ENCODE measurements at places on chromosomes 4 and X.

GRCh38 chr4:121462660-121463261, 81.9 kb upstream of the QRFPR start:
- peak; percentile 6 for DNase-seq

DNA sequence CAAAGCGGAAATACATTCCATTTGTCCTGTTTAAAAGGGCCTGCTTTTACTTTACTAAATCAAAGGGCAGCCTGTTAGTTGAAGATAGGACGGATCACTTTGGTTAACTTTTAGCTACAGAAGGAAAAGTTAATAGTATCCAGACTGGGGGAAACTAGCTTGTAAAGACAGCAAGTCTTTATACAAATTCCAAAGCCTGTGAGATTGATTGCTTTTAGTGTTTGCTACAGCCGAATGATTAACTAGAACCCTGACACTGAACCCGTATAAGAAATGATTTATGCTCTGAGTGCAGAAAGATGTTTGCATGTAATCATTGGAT, 93.4 kb downstream of the FRAS1 start:
- no peak for DNase-seq

GRCh38 chrX:100090931-100091330, 319.1 kb downstream of the PCDH19 start:
- DNase-seq: no peak

- no peak for DNase-seq
These were observed 187.9 kb downstream of the CHM start for GRCh38 chrX:85859426-85859825.

DNA sequence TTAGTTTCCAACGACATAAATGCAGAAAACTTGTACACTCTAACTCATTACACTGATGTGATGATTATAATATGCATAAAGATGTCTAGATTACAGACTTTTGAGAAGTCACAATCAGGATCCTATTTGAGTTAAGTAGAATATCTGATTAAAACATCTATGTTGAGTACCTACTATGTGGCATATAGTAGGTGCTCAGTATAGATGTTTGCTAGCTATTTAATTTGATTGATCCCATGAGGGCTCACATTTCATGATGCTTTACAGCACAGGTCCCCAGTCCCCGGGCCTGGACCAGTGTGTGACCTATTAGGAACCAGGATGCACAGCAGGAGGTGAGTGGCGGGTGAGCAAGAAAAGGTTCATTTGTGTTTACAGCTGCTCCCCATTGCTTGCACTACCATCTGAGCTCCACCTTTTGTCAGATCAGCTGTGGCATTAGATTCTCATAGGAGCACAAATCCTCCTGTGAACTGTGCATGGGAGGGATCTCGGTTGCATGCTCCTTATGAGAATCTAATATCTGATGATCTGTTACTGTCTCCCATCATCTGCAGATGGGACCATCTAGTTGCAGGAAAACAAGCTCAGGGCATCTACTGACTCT, 33.0 kb upstream of the CXCL8 start:
- no peak for DNase-seq

- no peak for DNase-seq
These were observed 168.4 kb upstream of the GK2 start for GRCh38 chr4:79576429-79576753.

- DNase-seq: peak; percentile 38
These were observed 4.0 kb downstream of the NUDT10 start for GRCh38 chrX:51336584-51336983.

- DNase-seq: no peak
These were observed 327.4 kb downstream of the PPP3CA start for GRCh38 chr4:101019941-101020401.

GRCh38 chr4:113053883-113054282, 4.4 kb downstream of the ANK2 start:
- no peak for DNase-seq

GRCh38 chr4:1616557-1616930, 67.6 kb downstream of the FAM53A start:
- DNase-seq: no peak

DNA sequence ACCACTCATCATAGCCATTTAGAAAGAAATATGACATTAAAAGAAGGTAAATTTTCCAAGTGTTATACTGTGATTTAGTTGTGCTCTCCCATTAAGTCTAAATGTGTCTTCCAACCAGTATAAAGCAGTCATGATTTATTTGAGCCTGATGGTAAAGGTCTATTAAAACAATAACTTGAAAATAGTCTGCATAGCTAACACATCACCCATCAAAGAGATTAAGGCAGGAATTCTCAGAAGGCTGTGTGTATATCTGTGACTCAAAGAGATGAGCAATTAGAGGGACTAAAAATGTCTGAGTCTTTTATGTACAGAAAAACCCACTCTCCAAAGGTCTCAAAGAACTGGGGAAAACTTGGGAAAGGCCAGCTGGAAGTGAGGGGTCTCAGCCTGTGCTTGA, 70.3 kb upstream of the IQCM start:
- peak; percentile 7 for DNase-seq

DNA sequence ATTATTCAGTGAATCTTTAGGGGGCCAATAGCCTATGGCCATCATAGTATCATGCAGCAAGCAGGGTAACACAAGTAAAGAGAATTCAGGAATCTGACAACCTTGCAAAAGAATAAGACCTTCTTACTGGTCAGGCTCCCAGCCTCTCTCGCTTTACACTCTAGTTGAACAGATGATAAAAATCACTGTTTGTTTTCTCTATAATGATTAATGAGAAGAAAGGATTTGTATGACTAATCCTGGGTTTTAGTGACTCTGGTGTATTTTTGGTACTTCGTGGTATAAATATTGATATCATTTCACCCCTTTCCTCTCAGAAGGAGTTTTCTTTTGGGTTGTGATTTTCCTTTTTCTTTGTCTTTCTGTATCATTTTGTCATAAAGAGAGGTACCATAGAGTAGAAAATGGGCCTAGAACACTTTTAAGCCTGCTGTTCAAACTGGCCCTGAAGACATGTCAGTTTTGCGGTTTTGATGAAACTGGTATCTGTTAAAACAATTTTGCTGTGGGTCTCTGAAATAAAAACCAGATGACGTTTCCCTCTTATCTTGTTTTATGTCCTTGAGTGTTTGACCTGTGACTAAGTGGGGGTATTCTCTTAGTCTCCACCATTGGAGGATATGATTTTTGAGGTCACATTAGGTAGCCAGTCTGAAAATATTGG, 294.9 kb upstream of the TBX22 start:
- no peak for DNase-seq

GRCh38 chrX:118251271-118251670, 94.6 kb upstream of the WDR44 start:
- no peak for DNase-seq

DNA sequence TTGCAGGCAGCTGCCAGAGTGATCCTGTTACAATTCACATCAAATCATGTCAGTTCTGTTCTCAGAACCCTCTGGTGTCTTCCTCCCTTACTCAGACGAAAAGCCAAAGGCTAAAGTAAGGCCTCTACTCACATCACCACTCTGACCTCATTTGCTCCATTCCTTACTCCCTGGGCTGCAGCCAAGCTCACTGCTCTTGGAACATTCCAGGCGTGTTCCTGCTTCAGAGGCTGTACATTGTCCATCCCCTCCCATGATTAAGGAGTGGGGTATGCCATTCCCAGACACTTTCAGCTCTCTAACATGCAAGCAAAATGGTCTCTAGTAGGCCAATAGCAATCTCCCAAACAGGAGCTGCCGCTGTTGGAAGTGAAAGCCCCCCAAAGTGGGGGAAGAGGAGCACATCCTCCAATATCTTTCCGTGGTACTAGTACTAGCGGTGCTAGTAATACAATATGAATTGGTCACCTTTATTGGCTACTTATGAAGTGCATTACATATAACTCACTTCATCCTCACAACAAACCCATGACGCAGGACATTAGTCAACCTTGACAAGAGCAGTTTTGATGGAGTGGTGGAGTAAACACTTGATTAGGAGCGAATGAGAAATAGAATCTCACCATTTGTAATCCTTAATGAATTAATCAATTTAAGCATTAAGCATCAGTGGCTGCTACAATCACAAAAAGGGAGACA, 15.0 kb downstream of the GAB3 start:
- peak; percentile 42 for DNase-seq

- no peak for DNase-seq
These were observed 6.3 kb upstream of the TBC1D25 start for GRCh38 chrX:48533165-48533564.

GRCh38 chr4:175970724-175971123, 94.9 kb upstream of the WDR17 start:
- DNase-seq: no peak

DNA sequence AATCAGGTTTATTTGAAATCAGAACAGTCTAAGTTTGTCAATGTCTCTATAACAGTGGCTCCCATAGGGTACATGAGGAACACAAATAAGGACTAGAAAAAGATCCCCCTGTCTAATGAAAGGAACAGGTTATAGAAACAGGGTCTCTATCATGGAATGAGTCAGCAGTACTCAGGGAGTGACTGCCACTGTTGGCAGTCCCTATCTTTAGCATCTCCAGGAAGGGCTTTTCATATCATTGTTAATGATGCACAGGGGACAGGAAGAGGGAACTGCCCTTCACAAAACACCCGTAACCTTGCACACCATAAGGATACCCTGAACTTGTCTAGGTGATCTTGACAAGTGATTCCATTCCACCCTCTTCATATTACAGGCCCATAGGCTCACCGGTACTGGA, 38.5 kb upstream of the SMIM10L2A start:
- no peak for DNase-seq

GRCh38 chr4:48683784-48684666, 96.1 kb downstream of the FRYL start:
- no peak for DNase-seq

DNA sequence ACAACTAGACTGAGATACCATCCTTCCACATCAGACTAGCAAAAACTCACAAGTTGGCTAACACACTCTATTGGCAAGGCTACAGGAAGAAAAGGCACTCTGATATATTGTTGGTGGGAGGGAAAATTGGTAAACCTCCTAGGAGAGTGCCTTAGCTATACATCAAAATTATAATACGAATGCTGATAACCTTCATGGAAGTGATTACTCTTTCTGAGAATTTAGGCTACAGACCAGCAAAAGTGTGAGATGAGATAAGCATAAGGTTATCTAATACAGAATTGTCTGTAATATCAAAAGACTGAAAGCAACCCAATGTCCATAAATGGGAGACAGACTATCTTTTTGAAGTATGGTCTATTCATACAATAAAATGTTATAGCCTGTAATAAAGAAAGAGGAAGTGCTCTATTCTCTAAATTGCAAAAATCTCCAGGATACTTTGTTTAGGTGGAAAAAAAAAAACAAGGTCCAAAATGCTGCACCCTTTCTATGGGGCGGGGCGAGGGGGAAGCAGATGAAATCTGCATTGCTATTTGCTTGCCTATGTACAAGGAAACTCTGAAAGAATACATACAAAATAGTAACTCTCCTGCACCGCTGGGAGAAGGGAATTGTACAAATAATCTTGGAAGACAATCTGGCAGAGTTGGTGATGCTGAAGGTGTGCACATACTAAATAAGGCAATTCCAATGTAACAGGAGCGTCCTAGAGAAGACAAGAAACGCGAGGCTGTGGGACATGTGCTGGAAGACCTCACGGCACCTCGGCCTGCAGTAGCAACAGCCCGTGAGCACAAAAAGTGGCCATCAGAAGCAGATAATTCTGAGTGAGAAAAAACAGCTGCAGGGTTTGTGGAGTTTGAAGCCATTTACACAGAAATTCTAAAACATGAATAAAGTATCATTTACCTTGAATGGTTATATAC, 109.7 kb downstream of the AFAP1 start:
- DNase-seq: no peak

DNA sequence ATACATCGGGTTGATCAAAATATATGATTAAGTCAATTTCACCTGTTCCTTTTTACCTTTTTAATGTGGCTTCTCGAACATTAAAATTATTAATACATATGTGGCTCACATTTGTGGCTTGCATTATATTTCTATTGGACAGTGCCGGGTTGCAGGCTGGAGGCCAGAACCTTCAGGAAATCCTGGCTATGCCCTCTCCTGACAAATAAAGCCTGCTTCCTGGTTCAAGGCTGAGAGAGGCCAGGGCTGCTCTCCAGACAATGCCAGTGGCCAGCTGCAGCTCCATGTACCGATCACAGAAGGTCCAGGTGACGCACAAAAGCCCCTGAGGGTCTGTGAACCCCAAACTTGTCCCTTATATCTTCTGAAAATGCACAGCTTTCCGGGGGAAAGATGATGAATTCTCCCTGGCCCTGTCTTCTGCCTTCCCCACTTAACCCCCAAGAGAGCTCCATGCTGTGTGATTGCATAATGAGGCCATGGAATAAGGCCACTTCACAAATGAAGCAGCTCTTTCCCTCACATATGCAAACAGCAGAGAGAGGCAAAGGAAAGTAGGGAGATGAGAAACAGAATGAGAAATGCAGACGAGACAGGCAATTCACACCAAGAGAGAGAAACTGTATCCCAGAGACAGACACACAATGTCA, 241.2 kb downstream of the BCOR start:
- no peak for DNase-seq

- DNase-seq: no peak
These were observed 2.7 kb downstream of the SMAD1 start for GRCh38 chr4:145484225-145484846.

- no peak for DNase-seq
These were observed 1147.6 kb upstream of the PCDH10 start for GRCh38 chr4:132001542-132001941.

Measured in hepatic stellate cell (primary cell).